T-helper 1 cell (primary cell): ENCODE measurements at places on chromosomes 1 and 21.

GRCh38 chr21:15415541-15416261, 314.1 kb upstream of the USP25 start:
- DNase-seq: no peak

DNA sequence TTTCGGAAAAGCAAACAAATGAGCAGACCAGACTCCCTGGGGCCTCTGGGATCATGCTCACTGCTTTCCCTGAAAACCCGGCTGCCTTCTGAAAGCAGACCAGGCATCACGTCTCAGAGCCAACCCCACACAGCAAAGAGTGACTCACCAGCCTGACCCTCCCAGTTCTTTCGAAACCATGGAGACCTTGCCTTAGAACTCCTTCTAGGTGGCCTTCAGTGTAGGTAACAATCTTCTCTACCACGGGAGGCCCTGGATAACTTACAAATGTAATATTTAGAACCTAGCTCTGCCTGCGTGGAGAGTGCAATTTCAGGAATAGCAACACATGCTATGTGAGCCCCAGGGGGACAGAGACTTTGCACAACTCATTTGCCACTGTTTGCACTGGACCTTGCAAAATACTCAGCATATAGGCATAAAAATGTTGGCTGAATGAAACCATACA, 105.2 kb downstream of the SUSD4 start:
- DNase-seq: no peak

GRCh38 chr1:24905979-24906720, 23.9 kb downstream of the RUNX3 start:
- DNase-seq: no peak

GRCh38 chr21:44664691-44665090, 2.0 kb downstream of the KRTAP12-2 start:
- DNase-seq: no peak

DNA sequence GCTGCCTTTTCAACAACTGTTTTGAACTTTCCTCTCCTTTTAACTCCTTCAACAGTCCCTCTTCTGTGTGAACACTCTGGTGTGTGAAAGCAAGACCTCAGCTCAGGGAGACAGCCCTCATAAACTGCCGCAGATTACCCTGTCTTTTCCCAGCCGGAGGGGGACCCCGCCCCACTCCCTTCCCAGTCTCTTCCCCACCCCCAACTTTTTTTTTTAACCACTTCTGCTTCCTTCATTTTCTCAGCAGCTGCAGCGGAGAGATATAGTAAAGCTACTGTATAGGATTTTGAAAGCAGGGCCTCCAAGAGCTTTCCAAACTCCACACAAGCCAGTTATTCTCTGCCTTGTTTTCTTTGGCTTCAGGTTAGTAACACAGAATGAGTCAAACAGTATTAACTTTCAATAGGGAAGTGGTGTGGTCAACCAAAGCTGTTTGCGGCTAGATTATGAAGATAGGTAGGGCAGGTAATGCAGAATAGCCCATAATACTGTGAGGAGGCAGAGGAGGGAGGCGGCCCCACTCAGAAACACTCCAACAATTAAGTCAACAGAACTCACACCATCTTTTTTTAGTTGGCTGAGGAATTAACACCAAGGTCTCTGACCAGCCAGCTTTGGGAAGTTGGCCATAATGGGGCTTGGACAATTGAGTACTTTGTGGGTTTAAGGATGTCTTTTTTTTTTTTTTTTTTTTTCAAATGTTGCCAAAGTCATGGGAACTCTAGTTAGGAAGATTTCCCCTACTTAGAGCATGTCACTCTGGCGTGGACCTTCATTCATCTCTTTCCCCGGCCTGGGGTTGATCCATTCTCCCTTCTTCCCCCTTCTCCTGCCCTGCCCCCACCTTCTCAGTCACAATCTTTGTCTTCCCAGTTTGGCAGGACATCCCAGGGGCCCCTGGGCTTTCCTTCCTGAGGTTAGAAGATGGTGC, 177.0 kb downstream of the CLIC6 start:
- no peak for DNase-seq

DNA sequence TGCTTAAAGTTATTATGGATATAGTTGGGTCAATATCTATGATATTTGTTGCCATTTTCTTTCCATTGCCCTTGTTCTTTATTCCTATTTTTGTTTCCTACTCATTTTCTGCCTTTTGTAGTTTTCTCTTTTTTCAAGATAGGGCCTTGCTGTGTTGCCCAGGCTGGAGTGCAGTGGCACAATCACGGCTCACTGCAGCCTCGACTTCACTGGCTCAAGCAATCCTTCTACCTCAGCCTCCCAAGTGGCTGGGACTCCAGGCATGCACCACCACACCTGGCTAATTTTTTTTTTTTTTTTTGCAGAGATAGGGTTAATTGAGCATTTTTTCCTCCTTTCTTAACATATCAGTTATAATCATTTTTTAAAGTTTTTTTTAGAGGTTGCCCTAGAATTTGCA, 92.7 kb downstream of the TOMM20 start:
- no peak for DNase-seq

DNA sequence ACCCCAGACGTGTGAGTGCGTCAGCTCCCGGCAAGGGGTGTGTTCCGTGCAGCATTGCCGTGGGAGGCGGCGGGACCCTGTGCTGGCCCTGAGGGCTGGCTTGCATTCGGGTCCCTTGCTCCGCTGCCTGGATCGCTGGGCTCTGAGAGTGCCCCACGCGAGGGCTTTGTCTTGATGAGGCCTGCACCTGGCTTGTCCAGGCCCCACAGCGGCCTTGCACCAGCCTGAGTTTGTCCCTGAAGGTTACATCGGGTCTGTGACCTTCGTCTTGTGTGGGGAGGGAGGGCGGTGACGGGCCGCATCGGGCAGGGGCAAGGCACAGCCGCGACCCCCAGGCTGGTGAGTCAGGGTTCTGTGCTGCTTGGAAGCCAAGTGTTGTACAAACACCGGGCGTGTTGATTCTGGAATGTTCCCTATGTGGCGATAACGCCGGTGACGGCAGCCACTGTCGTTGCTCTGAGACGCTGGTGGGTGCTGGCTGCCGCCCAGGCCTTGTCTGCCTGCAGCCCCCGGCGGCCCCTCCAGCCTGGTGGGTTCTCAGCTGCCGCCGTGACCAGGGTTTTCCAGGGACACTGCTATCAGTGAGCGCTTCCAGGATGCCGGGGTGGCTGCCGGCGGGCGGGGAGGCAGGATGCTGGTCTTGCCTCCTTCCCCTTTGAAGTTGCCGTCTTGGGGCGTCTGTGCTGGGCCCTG, 42.9 kb downstream of the SLX9 start:
- DNase-seq: no peak

- DNase-seq: no peak
Observed at GRCh38 chr1:95282518-95282895, 48.5 kb downstream of the RWDD3 start.

- DNase-seq: no peak
Observed at GRCh38 chr1:210731193-210731592, 402.5 kb downstream of the HHAT start.

GRCh38 chr1:198849093-198849492, 210.3 kb downstream of the PTPRC start:
- no peak for DNase-seq

DNA sequence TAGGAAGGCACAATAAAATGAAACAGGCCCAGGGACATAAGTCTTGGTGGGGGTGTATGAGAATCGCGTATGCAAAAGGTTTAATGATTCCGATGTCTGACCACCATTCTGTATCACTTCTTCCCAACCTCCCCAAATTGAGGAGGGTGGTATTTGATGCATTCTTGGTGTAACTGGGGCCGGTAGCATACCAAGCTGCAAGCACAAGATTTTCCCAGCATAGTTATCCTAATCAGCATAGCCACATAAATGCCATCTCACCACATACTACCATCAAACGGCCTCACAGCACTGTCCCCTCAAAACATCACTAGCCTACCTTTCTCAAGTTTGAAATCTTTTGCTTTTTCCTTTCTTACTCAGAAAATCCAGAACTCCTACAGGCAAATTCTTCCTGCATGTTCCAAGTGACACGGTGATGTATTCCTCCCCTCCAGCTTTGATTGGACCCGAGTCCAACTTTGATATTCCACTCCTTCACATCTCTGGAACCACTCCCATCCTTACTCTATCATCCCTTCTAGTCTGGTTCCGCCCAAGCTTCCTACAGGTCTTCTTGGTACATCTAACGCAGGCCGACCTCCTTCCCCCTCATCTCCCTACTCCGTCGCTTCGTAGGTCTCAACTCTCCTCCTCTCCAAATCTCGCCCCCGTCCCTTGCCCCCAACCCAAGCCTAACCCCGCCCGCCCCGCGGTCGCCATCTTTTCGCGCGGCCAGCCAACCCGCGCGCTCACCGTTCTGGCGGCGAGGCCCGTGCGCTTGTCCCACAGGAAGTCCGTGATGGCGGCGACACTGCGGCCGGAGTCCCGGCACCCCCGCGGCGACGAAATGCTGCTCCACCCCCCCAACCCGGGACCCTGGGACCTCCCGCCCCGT, 600 bp downstream of the CLK2 start:
- DNase-seq: no peak

DNA sequence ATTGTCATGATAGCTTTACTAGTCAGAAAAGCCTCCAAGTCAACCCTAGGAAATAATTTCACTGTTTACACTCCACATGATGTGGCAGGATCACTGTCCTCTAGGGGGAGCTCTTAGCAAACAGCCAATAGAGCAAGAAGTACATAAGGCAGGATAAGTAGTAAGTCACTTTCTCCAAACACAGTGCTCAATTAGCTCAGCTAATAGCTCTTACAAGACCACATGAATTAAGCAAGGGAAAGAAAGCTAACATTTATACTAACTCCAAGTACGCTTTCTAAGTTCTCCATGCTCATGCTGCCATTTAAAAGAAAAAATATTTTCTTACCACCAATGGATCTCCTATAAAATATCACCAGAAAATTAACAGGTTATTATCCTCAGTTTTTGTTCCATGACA, 66.9 kb upstream of the LRIF1 start:
- peak; percentile 49 for DNase-seq

- DNase-seq: no peak
Observed at GRCh38 chr1:234899041-234899729, 229.5 kb downstream of the TOMM20 start.

GRCh38 chr1:51342591-51343206, 12.3 kb upstream of the TTC39A start:
- DNase-seq: no peak

- DNase-seq: no peak
Observed at GRCh38 chr1:208534599-208534897, 290.4 kb upstream of the PLXNA2 start.

DNA sequence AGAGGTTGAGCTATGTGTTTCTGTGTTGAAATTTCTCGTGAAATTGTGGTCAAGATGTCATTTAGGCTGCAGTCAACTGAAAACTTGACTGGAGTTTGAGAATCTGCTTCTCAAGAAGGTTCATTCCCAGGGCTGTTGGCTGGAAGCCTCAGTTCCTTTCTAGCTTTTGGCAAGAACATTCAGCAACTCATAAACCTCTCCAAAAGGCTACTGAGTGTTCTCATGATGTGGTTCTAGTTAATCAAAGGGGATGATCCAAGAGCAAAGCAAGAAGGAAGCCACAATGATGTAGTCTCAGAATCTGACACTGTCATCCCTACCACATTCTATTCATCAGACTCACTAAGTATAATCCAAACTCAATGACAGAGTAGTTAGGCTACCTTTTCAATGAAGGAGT, 66.6 kb downstream of the SPATA6 start:
- no peak for DNase-seq

DNA sequence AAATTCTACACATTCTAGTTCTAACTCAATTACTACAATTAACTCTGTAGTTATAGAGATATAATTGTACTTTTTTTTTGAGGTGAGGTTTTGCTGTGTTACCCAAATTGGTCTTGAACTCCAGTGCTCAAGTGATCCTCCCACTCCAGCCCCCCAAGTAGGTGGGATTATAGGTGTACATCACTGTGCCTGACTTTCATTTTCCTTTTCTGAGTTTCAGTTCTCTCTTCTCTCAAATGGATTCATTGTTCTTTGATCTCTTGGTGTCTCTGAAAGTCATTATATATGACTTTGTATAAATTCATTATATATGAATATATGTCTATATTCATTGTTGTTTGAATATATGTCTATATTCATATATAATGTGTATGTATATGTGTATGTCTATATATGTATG, 74.0 kb upstream of the GALNT2 start:
- DNase-seq: no peak

DNA sequence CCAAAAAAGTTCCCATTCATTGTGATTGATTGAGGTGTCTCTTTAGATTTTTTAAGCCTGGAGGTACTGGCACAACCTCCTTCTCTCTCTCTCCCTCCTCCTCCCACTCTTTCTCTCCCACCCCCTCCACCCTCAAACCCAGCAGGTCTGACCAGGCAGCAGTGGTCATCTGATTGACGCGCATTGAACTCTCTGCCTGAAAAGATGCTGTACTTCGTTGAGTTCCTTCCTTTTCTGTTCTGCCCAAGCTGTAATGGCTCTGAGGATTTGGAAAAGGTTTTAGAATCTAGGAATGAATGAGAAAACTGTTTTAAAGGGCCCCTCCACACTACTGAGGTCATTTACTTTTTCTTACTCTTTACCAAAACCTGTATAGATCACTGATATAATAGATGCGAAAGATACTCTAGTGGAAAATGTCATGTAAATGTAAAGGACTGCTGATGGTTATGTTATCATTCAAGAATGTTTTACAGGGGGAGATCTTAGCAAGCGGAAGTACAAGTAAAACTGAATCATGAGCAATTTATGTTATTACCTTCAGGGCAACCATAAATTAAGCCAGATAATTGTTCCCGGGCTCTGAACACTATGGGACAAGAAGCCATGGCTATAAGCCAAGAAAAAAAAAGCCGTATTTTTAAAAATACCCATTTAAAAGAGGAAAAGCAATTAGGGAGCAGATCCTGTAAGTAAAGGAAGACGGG, 25.2 kb upstream of the DYRK1A start:
- no peak for DNase-seq

GRCh38 chr1:69524015-69524414, 43.7 kb upstream of the LRRC7 start:
- no peak for DNase-seq

GRCh38 chr1:185906186-185906585, 172.0 kb downstream of the HMCN1 start:
- no peak for DNase-seq

DNA sequence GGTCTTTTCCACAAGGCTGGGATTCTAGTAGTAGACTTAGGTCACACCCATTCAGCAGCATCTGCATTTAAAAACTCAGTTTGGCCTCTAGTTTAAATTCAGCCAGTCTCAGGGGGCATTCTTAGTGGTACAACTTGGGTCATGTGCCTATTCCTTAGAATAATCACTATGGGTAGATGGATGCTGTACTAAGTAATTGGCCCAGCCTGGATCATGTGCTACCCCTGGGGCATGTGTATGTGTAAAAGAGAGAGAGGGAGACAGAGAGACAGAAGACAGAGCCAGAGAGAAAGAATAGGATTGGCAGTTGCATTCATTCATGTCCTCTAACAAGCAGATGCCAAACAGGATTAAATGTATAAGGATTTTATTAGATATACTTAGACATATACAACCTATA, 13.6 kb upstream of the SYT14 start:
- no peak for DNase-seq

DNA sequence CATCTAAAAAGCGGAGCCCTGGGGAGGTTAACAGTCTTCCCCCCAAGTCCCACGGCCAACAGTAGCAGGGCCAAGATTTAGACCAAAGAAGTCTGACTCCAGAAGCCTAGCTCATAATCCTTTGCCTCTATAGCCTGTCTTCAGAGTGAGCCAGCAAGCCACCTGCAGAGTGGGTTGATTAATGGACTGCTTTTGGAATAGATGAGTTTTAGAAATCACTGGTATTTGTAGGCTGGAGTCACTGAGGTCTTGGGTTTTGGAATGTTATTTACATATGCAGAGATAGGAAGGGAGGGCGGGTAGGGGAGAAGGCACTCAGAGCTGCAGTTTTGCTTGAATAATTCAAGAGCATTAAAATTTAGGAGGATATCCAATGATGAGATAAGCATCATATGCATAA, 90.8 kb upstream of the L1TD1 start:
- DNase-seq: no peak
